ENCODE measurements at places on chromosomes 12 and 14.

- DNase-seq = no peak
Measured at GRCh38 chr12:101327051-101327450, 47.1 kb downstream of the UTP20 start.

DNA sequence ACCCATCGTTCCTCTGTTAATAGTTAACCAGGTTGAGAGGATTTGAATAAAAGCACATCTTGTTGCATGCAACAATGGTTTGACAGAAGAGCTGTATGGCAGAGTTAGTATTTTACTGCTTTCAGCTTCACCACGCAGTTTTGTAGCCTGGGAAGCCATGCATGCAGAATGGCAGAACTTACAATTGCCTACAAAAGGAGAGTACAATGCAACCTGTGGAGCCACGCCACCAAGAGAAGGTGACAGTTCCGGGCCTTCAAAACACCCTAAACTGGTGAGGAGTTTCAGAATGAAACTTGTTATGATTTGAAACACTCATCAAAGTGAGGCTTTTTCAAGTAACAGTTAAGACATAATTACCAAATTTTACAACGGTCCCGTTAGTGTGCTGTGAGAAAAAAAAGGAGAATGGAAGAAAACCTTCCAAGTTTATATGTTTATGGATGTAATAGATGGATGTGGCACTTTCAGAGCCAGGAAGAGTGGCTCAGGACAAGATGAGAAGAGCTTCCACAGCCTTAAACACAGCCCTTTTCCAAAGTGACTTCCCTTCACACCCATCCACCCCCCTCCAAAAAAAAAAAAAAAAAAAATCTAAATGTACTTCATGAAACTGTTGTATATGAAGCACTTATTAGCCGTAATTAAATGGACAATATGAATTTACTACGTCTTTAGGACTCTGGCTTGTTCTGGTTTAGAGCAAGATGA is 158.7 kb downstream of the EGLN3 start:
- no peak for DNase-seq

DNA sequence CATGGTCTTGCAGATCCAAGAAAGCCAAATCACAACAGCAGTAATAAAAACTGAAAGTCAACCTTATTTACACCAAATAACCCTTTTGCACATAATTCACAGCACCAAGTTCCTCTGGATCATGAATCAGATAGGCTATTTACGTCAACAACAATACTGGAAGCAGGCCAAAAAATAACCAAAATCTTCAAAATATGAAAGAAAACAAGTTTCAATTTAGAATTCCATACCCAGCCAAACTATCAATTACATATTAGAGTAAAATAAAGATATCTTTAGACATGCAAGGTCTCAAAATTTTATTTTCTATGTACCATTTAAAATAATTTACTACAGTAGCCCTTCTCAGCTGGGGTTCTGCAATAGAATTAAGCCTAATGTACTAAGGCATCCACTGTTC is 76.7 kb upstream of the BBS10 start:
- DNase-seq = no peak

DNA sequence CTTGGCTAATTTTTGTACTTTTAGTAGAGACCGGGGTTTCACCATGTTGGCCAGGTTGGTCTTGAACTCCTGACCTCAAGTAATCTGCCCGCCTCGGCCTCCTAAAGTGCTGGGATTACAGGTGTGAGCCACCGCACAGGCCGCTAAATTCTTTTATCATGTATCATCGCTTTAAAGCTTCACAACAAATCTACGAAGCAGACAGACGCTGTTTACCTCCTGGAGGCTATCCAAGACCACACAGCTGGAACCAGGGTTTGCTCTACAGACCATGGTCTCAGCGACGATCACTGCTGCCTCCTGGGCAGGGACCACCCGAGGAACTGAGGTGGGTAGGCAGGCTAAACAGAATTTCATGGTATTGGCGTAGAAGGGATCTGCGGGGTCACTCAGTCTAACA is 27.2 kb downstream of the KRT80 start:
- no peak for DNase-seq

DNA sequence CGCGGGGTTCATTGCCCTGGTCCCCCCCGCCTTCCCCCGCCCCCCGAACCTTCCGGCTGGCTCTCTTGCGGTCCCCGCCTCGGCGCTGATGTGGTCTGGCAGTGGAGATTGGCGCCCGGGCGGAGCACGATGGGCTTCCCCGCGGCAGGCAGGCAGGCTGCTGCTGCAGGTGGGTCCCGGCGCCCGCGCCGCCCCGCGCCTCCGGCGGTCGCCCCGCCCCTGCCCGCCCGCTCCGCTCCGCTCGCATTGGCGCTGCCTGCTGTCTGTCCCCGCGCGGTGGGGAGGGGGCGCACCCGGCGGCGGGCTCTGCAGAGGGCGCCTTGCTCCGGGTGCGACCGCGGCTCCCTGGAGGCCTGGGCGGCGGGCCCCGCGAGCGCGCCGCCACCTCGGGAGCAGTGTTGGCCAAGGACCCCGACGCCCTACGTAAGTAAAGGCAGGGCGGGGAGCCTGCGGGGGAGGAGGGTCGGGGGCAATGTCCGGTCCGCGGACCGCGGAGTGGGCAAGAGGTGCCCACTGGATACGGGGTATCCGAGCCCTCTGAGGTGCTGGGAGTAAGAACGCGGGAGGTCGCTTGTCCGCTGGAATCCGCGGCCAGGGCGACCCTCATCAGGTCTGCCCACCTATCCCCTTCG is at the start of gene AKAP5:
Gene AKAP5 (plus strand): TSS at position 309 of the 632 bp plus-strand sequence. CDS start 2,896 bp downstream, outside the sequence.
- peak; percentile 94 for DNase-seq

DNA sequence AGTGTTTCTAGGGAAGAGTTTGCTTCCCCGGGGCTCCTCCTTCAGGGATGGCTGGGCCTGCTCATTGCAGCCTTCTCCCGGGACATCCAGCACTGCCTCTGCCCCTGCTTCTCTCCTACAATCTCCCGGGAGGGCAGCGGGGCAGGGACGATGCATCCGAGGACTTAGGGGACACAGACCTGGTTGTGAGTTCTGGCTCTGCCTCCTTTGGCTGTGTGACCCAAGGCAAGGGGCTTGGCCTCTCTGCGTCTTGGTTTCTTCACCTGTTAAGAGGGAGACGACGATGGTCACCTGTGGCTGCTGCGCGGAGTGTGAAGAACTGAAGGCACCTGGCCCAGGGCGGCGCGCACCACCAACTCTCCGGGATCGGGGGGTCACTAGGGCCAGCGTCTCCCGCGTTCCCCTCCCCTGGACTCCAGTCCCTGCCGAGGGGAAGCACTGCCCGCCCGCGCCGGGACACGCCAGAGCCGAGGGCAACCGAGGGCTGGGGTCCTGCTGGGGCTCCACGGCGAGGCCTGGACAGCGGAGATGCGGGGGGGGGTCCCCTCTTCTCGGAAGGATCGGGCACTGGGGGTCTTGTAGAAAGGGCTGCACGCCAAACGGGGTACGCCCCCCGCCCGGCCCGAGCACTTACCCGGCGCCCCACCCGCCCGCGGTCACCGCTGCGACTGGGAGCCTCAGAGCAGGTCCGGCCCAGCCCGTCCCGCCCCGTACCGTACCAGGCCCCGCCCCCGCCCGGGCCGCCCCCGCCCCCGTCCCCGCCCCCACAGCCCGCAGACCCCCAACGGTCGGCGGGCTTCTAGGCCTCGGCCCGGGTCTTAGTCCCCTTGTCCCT is at the start of gene HVCN1:
Gene HVCN1 (minus strand): TSS at position 670 of the 835 bp plus-strand sequence. CDS start 5,870 bp downstream, outside the sequence.
- DNase-seq = no peak

DNA sequence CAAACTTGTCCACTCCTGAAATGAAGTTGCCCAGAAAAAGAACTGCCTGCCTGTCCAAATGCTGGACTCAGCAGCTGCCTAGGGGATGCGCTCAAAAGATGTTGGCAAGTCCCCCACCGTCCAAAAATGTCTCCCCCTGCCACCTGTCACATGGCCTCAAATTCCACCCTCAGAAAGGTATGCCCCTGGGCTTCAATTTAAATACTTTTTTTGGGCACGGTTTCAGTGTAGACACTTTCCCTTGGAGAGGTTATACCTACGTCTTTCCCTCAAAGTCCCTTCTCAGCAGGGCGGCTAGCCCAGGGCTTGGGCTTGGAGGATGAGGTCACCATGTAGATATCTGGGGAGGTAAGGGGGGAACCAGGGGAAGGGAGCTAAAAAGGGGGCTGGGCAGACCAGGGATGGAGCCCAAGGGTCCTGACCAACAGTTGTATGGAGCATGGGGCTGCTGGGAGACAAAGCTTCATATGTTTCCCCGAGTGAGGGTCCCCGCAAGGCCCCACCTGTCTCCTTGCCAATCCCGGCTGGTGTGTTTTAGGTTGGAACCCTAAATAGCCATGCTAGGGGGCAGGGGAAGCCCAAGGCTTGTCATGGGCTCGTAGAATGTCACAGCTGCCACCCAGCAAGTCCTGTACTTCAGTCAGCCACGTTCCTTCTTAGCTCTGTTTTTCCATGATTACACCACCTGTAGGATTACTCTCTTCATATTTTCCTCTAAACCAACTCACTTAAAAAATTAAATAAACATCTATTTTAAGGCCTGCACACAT is 131.2 kb upstream of the TBX3 start:
- no peak for DNase-seq

Data from Caco-2 (cell line).